ENCODE measurements at places on chromosomes 1 and 21.

DNA sequence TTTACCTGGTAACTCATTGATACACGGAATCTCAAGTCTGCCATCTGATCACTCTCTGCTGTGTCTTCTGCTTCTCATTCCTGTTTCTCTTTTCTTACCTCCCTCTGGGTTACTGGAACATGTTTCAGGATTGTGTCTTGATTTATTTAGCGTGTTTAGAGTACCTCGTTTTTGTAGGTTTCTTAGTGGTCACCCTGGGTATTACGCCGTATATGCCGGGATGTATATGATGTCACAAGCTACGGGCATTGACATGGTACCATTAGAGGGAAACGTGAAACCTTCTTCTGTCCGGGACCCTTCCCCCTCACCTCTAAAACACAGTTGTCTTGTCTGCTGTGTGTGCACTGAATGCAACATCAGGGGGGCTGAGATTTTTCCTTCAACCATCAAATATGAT, 2.8 kb downstream of the ACTRT2 start:
- DNase-seq = no peak

DNA sequence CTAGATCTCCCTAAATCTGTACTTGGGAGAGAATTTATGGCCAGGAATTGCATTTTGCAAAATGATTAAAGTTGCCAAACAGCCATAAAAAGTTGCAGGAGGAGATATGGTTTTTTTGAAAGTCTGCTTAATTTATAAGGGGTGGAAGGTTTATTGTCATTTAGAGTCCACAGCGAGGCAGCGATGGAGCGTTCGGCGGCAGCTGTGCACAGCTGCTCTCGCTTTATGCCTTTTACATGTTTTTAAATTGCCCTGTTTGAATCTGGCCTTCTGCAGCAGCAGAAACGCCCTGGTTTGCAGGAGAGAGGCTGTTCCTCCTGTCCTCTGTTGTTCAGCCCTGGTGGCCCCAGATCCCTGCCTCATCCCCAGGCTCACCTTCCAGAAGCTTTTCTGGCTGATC, 144.9 kb upstream of the POU3F1 start:
- DNase-seq = no peak

GRCh38 chr1:233639611-233640010, 25.7 kb downstream of the KCNK1 start:
- DNase-seq = no peak

DNA sequence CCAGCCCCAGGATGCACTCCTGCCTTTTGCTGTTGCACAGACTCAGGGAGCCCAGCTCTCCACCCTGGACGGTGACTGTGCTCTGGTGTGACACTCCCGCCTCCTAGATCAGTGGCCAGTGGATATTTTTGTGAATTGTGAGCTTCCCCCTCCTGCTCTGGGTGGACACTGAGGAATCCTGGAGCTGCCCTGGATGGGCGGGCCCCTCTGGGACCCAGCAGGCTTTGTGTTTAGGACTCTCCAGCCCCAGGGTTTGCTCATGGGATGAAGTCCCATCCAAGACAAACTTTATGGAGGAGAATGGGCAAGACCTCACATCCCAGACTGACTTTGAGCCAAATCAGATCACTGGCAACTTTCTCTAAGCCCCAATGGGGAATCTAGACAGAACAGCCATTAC, 16.1 kb downstream of the SLC6A9 start:
- no peak for DNase-seq

DNA sequence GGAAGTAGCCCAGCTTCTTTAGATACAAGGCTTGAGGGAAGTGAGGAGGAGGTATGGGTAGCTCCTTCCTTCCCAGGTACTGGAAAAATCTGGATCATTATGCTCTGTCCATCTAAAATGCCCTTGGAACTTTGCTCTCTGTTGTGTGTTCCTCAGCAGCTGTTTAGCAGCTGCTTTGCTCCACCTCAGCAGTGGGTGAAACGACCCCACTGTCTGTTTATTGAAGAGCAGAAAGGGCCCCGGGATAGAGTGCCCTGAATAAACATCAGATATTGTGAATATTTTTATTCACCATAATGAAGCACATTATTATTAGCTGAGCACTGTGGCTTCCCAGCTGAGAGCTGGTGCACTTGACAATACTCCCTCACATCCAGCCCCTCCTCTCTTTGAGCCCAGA, 237.9 kb downstream of the PBX1 start:
- DNase-seq = no peak

DNA sequence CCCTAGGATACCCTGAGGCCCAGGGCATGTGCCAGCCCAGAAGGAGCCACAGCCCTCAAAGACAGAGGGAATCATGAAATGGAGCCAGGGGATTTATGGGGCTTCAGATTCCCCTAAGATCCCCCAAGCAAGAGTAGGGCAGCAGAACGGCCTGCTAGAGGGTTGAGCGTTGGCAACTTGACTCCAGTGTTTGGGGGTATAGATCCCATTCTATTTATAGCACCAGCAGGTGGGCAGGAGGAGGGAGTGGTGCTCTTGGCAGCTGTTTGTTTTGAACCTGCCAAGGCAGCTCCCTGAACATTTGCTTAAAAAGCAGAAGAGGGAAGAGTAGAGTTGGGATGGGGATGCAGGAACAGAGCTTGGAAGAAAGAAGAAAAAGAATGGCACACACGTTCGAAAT, 33.7 kb downstream of the GLUL start:
- no peak for DNase-seq

DNA sequence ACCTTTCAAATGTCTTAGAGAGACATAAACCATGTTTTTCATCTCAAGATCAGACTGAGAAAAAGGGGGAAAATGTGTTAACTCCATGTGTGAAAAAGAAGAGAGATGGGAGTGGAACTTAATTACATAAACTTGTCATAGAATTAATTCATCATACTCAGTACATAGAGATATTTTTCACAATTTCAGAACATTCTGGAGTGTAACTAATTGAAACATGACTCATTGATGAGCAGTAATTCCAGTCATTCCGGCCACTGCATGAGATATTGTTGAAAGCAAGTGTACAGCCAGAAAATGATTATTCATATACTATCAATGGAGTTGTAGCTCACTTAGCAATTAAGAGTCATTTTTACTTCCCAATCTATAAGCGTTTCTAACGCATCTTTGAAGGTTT, 739.3 kb downstream of the LTN1 start:
- DNase-seq = no peak

DNA sequence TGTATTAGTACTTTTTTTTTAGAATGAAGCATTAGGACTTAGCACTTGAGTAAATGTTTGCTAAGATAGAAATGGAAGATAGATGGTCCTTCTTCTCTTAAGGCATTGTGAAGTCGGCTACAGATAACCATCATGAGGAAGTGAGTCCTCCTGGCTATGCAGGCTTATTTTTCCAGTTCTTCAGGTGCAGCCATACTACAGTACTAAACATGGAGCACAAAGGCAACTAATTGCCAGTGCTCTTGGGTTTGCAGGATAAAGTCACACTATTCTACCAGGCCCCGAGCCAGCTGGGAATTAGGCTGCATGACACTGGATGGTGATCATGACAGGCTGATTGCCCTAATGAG, 197.3 kb upstream of the SGIP1 start:
- no peak for DNase-seq

DNA sequence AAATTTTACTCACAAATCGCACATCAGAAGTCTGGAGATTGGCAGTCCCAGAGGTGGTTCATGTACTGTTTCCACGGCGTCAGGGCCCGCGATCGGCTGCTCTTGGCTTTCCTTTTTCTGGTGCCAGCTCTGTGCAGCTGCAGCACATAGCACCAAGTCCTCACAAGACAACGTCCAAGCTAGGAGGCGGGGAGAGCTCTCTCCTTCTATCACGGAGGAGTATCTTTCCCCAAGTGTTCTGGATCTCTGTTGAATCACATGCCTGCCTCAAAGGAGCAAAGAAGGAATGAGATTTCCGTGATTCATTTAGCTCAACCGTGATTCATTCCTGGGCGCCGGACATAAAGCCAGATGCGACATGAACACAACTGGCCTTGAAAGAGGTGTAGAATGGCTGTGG, 25.5 kb downstream of the MT1HL1 start:
- DNase-seq = no peak

- no peak for DNase-seq
Measured at GRCh38 chr21:42208801-42209490, 10.0 kb upstream of the ABCG1 start.

- DNase-seq = no peak
Measured at GRCh38 chr1:114340892-114341291, 170.1 kb downstream of the TRIM33 start.

DNA sequence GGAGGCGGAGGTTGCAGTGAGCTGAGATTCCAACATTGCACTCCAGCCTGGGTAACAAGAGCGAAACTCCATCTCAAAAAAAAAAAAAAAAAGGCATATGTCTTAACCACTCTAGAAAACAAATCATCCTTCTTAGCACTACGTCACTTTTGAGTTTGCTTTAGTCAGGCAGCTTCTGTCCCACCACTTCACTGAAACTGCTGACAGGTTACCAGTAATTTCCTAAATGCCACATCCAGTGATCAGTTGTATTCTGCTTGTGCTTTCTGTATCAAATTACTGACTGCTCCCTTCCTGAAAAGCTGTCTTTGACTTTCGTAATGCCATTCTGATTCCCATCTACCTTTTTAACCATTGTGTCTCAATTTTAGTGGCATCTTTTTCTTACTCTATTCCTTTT, 21.7 kb downstream of the RCOR3 start:
- DNase-seq = no peak

GRCh38 chr1:70864302-70864701, 183.3 kb downstream of the PTGER3 start:
- no peak for DNase-seq

- no peak for DNase-seq
Measured at GRCh38 chr1:204076891-204077290, 4.0 kb downstream of the SOX13 start.

DNA sequence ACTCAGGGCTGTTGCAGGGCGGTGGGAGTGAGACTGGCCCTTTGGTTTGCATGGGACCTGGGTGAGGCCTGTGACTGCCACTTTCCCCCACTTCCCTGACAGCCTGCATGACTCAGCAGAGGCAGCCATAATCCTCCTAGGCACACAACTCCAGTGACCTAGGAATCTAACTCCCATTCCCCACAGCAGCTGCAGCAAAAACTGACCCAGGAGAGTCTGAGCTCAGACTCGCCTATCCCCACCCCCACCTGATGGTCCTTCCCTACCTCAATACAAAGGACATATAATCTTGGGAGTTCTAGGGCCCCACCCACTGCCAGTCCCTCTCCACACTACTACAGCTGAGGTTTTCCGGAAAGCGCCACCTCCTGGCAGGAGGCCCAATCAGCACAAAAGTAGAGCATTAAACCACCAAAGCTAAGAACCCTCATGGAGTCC, 26.7 kb downstream of the NDC1 start:
- no peak for DNase-seq

DNA sequence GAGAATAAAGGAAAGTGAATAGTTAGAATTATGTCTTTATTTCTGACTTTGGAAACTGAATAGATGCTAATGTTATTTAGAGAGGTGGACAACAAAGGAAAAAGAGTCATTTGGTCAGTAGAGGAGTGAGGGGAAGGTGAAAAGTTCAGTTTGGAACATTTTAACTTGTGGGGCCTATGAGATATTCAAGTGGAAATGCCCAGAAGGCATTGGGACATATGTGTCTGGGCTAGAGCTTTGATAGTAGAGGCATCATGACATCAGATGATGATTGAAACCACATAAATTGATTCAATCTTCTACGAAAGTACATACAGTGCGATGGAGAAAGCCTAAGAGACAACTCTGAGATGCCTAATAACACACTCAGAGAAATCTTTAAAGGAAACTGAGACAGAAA, 151.7 kb upstream of the COL11A1 start:
- no peak for DNase-seq

GRCh38 chr1:156677616-156678596, 699 bp upstream of the NES start:
- peak; percentile 80 for DNase-seq

- no peak for DNase-seq
Measured at GRCh38 chr1:234018816-234019215, 114.3 kb downstream of the SLC35F3 start.

- no peak for DNase-seq
Measured at GRCh38 chr21:27796106-27796505, 829.2 kb upstream of the ADAMTS5 start.

DNA sequence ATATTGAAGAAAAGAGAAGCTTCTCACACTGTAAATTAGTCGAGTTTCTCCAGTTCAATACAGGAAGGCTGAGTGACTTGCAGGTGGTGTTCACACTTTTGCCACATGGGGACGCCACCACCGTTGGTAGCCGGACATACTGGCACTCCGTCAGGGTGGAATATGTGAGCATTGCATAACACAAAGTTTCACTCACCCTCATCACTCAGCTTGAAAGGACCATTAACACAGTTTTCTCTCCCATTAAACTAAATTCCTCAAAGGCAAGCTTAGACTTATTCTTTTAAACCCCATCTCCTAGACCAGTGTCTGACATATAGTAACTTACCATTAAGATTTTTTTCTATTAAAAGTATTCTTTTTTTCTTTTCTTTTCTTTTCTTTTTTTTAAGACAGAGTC, 105.3 kb upstream of the SERBP1 start:
- DNase-seq = peak; percentile 90
